Naive B cell (primary cell): ENCODE measurements at places on chromosomes 6 and 20.

GRCh38 chr6:163418311-163419029 lies 4.0 kb downstream of the QKI start:
- no peak for DNase-seq

- DNase-seq, result no peak
Observed at GRCh38 chr20:15848126-15848525, 725.1 kb downstream of the KIF16B start.

GRCh38 chr6:146420255-146420654 lies 123.4 kb upstream of the RAB32 start:
- no peak for DNase-seq

GRCh38 chr6:2970034-2970685 lies 1.2 kb downstream of the SERPINB6 start:
- no peak for DNase-seq

DNA sequence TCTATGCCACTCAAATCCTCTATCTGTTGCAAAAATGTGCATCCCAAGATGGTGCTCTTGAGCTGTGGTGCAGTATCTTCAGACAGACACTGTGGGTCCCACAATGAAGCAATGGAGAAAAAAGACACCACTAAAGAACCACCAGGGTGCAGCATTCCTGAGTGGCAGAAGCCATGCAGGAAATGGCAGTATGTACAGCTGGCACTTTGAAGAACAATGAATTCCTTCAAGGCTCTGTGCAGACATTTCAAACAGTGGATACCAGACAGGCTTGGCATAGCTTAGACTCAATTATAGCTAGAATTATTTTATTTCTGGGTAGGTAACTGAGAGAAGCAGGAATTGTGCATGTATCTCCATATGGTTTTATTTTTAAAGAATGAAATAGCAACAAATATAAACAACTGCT lies 24.0 kb upstream of the HDAC2 start:
- no peak for DNase-seq

DNA sequence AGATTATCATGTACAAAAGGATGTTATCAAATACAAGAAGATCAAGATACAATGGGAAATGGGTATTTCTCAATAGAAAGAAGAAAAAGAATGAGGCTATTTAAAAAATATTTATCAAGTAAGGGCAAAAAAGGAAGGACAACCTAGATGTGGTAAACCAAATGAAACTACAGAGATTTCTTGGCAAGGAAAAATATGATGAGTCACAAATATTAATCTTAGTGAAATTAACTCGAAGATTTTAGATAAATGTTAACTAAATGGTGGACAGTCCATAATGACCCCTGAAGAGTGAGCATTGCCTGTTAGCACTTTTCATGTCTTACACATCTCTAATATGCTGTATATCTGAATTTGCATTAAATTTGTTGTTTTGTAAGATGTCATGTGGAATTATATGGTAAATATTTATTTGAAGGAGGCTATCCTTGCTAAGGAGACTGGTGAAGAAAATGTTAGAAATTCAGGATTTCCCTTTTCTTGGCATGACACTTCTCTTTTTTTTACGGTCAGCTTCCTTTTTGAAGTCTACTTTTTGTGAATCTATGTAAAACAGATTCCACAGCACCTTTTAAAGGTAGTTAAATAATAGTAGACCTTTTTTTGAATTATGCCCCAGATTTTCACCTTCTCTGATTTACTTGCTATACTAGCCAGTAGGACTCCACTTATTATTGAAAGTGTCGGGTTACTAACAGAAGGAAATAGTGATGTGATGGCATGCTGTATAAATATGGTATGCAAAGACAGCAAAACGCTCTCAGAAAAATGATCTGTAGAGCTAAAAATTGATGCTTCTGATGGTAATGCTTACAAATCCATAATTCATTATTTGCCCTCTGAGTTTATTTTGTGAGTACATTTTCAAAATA lies 120.5 kb downstream of the HIVEP1 start:
- no peak for DNase-seq

GRCh38 chr6:13730704-13731103 lies 19.1 kb upstream of the RANBP9 start:
- DNase-seq, result no peak

- no peak for DNase-seq
Observed at GRCh38 chr20:48056218-48056617, 270.9 kb upstream of the SULF2 start.

DNA sequence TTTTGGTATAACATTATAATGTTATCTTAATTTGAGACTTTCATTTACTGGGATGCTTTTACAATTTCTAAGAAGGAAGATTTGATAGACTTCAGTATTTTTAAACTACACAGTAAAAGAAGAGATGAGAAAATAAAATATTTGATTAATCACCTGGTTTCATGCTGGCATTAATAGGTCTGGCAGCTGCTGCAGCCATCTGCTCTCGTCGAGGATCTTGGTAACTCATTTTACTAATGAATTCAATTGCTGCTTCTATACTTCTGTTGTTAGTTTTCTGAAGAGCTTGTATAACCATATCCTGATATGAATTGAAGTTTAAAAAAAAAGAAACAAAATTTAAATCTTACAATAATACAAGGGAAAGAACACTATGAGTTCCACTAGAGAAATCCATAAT lies 23.0 kb downstream of the LATS1 start:
- no peak for DNase-seq

GRCh38 chr6:151914484-151914883 lies 107.0 kb downstream of the ESR1 start:
- no peak for DNase-seq

DNA sequence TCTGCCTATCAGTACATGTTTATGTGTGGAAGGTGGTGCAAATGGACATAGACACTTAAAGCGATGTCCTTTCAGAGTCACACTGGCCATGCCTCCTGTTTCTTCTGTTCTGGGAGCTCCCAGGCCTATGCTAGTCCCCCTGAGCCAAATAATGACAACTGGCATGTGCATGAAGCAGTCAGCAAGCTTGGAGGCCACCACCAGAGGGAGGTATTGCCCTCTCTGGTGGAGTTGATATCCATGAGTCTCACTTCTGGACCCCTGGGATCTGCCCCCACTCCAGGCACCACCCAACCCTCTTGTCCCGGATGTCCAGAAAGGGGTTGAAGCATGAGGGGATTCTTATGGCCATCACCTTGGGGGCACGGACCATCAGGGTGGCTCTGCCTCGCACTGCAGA lies 172.2 kb downstream of the AIG1 start:
- no peak for DNase-seq
